Activated CD4-positive, CD25-positive, alpha-beta regulatory T cell (primary cell): ENCODE measurements at places on chromosomes 12 and 14.

DNA sequence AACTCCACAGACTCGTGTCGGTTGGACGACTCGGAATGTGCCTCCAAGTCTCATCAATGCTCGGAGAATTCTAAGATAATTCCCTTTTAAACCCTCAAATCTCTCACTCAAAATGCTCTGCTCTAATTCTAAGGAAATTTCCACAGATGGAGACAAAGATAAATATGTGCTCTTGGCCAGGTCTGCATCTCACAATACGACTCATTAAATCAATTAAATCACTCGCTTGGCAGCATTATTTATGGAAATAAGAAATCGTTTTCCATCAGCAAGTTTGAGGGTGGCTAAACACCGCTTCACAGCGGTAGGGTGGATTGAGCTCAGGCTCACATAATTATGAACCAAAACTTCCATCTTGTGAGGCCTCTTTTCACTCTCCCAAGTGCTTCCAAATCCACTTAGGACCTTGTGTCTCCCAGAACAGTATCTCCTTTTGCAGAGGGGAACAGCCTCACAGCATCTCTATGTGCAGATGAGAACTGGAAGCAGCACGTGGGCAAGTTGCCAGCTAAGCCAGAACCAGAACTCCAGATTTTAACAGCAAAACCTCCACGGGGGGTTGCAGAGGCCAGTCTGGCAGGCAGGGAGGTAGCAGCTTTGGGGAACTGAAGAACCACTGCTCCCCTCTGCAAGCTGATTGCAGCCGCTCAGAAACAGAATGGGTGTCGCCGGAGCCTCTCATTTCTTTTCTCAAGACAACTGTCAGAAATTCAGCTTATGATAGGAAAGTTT, 43.8 kb downstream of the RIMBP2 start:
- no peak for DNase-seq

- no peak for DNase-seq
Measured at GRCh38 chr12:17778242-17778641, 311.8 kb downstream of the RERGL start.

DNA sequence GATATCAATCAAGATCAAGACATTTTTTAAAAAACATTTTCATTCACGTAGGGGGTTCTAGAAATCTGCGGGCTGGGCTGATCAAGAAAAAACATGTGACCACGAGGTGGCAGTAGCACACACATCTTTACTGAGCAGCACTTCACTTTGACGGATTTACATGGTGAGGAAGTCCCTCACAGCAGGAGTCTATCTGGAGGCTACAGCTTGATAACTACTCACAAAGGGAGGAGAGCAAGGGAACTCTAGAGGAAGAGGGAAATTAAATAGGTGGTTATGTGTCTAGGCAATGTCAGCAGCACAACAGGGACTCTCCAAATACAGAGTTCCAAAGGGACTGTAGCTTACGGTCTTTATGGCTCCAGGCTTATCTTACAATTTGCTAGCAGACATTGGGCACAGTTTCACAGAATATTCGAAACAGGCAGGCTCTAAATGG, 248.1 kb downstream of the DPY19L2 start:
- DNase-seq = no peak

- no peak for DNase-seq
Measured at GRCh38 chr12:94244165-94245133, 96.1 kb downstream of the PLXNC1 start.

GRCh38 chr12:50636505-50636904, 127.4 kb upstream of the ATF1 start:
- no peak for DNase-seq

GRCh38 chr12:109858764-109859163, 21.6 kb downstream of the GLTP start:
- no peak for DNase-seq

DNA sequence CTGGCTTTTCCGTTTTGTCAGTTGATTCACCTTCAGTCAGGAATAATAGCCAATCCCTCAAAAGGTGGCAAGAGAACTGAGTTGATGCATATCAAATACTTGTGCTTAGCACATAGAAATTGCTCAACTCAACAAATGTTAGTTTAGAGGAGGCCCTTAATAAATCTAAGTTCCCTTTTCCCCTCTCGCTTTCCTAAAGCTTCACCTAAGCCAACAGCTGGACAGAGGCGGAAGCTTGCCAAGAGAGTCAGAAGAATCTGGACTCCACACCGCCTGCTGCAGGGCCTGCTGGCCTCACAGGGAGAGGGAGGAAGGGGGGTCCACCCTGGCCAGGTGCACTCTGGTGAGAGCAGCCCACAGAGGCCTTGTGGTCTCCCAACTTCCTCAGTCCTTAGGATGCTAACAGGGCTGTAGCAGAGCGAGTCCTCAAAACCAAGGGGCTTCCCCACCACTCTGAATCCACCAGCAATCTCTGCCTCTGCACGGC, 213.1 kb downstream of the CHST11 start:
- DNase-seq = no peak

- DNase-seq = no peak
Measured at GRCh38 chr14:24632761-24633160, 1.2 kb downstream of the GZMB start.

DNA sequence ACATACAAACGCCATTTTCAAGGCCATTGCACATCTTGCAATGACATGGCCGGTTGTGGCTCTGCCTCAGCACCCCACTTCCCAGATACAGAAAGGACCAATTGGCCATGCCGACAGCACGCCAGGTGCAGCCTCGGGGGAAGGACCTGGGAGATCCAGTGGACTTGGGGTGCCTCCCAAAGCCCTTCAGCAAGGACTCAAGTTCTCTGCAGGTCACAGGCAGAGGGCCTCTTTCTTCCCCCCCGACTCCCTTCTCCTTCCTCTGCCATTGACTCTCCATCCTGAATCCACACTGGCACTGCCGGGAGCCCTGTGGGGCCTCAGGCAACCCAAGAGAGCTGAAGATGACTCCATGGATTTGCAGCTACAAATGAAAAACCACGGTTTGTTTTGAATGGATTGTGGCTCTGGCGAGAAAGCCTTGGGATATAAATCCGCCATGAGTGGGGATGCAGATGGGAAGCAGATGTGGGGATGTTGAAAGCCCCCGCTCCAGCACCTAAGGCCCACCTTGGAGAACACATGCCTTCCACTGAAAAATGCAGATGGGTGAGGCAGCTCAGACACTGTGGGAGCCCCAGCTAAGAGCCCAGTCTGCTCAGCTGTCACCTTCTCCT, 35.1 kb upstream of the LTBP2 start:
- no peak for DNase-seq

DNA sequence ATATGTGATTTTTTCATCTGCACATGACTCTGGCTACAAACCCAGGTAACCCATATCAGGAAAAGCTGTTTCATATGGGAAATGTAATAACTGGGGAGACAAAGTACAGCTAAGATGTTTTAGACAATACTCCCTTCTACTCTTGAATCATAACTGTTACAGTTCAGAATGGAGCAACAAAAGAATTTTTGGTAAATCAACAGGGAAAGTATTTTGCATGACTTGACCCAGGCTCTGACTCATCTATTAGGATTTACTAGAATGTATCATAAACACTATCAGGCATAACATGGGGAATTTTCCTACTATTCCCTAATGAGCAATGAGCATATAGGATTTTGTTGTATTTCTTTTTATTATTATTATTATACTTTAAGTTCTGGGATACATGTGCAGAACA, 553.0 kb downstream of the SLC16A7 start:
- DNase-seq = no peak

DNA sequence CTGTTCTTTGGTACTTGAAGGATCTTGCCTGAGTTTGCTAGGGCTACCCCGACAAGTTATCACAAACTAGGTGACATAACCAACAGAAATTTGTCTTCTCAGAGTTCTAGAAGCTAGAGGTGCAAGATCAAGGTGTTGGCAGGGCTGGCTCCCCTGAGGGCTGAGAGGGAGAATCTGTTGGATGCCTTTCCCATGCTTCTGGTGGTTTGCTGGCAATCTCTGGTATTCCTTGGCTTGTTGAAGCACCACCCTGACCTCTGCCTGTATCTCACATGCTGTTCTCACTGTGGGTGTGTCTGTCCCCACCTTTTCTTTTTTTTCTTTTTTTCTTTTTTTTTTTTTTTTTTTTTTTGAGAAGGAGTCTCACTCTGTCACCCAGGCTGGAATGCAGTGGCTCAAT, 81.2 kb downstream of the VCPKMT start:
- DNase-seq = no peak

- no peak for DNase-seq
Measured at GRCh38 chr12:47818467-47819137, 1.1 kb downstream of the HDAC7 start.

- DNase-seq = no peak
Measured at GRCh38 chr12:81176796-81177195, 98.9 kb downstream of the ACSS3 start.

DNA sequence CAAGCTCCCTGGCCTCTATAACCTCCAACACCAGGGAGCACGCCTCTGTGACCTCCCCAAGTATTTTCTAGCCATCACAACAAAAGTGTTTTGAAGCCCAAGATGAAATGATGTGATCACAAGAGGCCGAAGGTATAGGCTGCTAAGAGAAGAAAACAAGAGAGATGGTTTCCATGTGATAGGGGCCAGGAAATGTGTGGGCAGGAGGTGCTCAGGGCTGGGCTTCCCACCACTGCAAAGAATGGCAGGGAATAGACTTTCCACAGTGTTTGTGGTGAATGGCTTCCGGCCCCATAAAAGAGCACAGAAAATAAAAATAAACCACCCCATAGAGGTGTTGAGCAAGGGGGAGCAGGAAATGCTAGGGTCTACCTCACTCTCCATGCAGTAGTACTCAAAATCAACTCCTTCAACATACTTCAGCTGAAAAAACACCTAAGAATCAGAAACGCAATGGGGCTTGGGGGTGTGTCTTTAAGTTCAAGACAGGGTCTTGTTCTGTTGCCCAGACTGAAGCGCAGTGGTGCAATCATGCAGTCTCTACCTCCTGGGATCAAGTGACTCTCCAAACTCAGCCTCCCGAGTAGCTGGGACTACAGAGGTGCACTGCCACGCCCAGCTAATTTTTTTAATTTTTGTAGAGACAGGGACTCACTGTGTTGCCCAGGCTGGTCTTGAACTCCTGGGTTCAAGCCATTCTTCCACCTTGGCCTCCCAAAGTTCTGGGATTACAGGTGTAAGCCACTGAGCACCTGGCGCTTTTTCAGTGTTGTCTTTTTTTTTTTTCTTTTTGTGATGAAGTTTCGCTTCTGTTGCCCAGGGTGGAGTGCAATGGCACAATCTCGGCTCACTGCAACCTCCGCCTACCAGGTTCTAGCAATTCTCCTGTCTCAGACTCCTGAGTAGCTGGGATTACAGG, 27.1 kb downstream of the DAD1 start:
- no peak for DNase-seq

GRCh38 chr12:112740387-112740934, 51.1 kb upstream of the RPH3A start:
- no peak for DNase-seq

GRCh38 chr12:88472248-88472647, 108.0 kb downstream of the KITLG start:
- no peak for DNase-seq

- no peak for DNase-seq
Measured at GRCh38 chr14:88864198-88864597, 39.7 kb downstream of the TTC8 start.

DNA sequence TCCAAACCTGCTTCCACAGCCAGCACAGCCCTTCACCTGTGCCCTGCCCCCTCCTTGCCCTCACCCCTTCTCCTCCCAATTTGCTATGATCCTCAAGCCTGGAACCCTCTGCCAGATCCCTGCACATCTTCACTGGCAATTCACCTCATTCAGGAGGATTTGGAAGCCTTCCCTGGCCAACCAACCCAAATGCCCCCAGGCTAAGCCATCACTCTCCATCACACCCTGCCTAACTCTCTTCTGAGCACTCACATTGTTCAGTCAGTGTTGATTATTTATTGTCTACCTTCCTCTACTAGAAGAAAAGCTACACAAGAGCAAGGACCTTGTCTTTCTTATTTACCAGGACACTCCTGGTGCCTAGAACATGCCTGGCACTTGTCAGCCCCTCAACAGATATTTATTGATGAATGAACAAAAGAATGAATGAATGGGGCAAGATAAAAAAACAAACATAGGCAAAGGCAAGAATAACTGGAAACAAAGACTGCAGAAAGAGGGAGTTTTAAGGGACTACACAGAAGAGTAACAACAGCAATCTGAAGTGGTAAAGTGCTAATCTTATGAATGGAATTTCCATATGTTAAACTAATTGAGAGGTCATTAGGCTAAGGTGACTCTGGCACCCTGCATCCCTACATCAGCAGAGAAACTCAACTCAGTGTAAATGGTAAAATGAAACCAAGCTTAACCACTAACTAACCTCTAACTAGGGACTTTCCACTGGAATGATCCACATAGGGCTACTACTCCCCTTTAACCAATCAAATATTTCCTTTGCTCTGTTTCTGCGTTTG, 33.4 kb downstream of the TMTC1 start:
- DNase-seq = no peak

DNA sequence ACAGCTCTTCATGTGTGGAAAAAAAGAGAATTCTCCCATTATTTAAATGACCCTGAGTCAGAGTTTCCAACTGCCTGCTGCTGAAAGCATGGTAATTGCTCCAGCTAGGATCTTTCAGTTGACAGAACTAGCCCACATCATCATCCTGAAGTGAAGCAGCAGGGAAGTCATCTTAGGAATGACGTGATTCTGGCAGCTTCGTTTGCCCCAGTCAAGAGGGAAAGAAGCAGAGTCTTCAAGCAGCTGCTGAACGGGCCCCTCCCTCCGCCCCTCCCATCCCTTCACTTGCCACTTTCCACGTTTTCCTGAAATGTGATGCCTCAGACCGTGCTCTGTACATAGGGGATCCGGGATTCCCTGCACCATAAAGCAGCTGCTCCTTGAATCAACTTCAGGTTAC, 455.0 kb upstream of the TMEM132C start:
- DNase-seq = no peak

- DNase-seq = no peak
Measured at GRCh38 chr12:29152223-29152868, 3.3 kb downstream of the FAR2 start.

DNA sequence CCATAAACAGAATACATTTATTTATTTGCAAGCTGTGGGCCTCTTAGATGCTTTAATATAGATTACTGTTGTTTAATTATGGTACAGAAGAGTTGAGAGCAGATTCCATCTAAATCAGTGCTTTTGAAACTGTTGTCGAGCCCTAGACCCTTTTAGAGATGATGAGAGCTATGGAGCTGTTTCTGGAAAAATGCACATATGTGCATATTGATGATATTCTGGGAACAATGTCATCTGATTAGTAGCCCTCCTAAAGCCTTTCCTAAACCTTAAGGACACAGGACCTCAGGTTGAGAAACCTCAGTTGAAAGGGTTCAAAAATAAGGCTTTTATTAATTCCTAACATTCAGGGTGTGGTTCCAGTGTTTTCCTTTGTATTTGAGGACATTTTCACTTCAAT, 11.7 kb downstream of the PRKCH start:
- no peak for DNase-seq
